ENCODE measurements at places on chromosomes 4 and X.
A peak's percentile ranks its signal among the peaks of the same experiment; 100 is the strongest.

- no peak for DNase-seq
Measured at GRCh38 chr4:111450867-111451266, 694.4 kb upstream of the FAM241A start.

GRCh38 chrX:100085846-100086245 lies 324.2 kb downstream of the PCDH19 start:
- DNase-seq: no peak

DNA sequence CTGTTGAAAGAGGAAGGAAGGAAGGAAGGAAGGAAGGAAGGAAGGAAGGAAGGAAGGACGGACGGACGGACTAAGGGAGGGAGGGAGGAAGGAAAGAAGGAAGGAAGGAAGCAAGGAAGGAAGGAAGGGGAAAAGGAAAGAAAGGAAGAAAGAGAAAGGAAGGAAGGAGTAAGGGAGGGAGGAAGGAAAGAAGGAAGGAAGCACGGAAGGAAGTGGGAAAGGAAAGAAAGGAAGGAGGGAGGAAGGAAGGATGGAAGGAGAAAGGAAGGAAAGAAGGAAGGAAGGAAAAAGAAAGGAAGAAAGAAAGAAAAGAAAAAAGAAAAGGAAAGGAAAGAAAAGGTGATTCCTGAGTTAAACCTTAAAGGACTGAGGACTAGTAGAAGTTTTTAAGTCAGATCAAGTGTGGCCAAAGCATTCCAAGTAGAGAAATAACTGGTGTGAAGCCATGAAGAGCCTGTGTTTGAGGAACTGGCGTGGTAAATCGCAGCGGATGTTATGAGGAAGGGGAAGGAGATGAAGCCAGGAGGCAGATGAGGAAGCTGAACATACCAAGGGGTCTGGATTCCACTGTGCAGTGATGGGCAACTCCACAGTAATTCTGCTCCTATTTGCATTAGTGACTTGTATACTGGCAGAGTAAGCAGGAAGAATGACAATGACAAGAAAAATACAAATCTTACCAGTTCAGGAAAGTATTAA lies 163.5 kb downstream of the MGST2 start:
- DNase-seq: peak; percentile 51

- DNase-seq: no peak
Measured at GRCh38 chr4:126592088-126592487, 1040.7 kb upstream of the INTU start.

GRCh38 chr4:181950372-181951127 lies 292.7 kb upstream of the TENM3 start:
- DNase-seq: no peak

DNA sequence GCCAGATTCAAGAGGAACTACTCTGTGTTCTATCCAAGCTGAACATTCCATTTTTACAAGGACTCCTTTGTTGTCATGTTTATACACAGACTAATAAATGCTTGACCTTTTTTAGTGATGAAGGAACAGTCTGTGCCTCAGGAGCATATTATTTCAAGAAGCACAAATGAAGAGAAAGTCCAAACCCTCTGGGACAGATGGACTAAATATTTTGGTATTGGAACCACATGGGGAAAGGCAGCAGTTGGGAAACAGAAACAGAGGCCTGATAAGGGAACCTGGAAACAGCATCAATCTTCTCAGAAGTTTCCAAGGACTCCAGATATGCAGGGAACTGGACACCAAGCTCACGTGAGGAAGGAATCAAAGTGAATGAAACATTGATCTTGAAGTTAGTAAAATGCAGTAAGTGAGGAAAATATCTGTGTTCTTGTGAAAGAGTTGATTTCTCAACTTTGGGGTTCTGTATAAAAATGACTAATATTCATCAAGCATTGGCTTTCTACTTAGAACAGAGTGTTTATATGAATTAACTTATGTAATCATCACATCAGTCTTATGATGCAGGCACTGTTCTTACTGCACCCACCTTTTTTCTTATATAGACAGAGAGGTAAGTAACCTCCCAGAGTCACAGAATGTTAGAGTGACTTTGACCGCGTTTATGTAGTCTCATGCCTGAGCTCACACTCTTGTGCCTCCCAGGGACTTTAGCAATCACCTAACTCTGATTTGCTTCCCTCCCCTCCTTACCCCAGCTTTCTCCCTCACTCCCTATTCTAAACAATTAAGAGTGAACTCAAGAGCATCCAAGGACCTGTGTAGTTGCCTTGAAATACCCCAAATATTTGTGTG lies 148.9 kb upstream of the JADE1 start:
- no peak for DNase-seq

- DNase-seq: no peak
Measured at GRCh38 chrX:112008724-112009123, 73.9 kb downstream of the TRPC5 start.

- DNase-seq: no peak
Measured at GRCh38 chr4:81580346-81580993, 108.8 kb upstream of the RASGEF1B start.

DNA sequence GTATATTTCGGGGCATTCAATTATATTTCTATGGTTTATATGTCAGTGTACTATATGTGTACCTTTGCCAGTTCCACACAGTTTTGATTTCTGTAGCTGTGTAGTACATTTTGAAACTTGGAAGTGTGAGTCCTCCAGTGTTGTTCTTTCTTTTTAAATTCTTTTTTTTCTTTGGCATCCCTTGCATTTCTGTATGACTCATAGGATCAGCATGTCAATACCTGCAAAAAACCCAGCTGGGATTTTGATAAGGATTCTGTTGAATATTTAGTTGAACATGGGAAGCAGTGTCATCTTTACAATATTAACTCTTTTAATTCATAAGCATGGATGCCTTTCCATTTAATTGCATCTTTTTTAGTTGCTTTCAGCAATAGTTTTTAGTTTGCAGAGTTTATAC lies 100.0 kb downstream of the SH3BGRL start:
- DNase-seq: no peak

DNA sequence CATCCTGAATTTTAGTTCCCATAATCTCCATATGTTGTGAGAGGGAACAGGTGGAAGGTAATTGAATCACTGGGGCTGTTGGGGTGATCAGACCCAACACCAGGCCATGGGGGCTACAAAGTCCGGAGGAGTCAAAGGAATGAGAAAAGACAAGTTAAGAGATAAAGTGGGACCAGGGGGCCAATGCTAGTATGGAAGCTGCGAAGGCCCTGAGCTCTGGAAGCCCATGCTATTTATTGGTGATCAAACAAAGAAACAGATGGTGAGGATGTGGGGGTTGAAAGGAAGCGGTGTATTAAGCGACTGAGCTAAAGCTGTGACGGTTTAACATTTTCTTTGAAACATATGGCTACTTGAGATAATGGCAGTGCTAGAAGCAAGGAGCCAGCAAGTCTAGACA lies 132.8 kb downstream of the PDGFC start:
- DNase-seq: peak; percentile 4

GRCh38 chr4:22196551-22196950 lies 248.0 kb upstream of the KCNIP4 start:
- no peak for DNase-seq

DNA sequence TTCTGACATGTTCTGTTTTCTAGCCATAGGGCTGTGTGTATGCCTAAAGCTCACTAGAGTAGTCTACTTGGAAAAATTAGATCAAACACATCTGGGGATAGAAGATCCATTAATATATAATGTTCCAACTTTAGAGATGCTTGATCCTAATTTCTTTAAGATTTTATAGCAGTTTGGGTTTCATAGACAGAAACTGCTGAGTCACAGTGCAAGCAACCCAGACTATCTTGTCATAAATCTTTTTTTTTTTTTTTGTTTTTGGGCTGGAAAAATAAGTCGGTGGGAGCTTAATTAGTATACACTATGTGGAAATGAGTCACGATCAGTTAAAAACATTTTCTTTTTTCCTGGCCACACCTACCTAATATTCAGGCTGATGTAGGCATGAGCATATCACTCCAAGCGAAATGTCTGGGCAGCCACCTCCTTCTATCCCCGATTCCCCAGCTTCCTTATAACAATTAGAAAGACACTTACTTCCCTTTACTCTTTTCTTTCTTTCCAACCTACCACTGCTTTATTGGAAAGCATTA lies 58.2 kb upstream of the CASK start:
- no peak for DNase-seq

- peak; percentile 61 for DNase-seq
Measured at GRCh38 chr4:37793562-37793961, 32.9 kb upstream of the PGM2 start.

DNA sequence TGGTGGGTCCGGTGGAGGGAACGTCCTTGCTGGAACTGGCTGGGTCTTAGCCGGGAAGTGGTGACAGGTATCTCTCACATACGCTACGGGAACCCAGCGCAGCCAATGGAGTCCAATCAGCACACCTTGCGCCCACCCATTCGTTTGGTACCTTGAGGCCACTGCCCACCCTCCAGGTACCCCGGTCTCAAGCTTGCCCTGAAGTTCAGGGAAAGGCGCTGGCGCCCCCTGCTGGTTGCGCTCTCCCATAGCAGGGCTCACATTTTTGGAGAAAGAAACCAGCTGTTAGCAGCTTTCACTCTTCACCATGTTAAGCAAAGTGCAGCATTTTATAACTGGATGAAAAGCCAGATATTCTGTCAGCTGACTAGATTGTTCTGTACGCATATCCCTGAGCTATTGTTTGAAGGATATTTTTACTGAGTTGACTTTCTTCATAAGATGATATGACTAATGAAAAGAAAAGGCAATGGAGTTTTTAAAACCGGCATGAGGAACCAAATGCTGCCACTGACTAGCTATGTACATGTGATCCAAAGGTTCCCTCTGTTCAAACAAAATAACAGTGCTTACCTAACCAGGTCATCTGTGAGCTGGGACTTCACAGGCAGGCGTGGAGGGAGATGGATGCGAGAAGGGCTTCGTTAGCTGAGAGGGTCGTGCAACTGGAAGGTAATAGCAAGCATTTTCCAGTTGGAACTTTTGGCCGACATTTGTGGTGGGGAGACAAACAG lies 43.7 kb downstream of the OTOP1 start:
- peak; percentile 39 for DNase-seq

DNA sequence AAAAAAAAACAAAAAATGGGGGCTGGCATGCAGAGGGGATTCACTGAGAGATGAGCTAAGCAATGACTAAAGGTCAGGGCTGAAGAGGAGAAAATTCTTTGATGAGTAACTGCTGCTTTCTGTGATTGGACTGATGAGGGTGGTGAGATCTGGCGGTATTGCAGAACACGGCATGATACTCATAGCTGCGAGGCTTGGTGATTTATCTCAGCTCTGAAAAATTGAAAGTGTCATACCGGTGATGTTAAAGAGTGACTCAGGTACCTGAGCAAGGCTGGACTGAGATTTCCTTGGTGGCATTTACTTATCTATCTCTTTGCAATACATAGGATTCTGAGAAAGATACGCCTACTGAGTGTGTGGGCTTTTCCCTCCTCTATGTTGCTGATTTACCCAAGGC lies 204.1 kb upstream of the DDX53 start:
- no peak for DNase-seq

DNA sequence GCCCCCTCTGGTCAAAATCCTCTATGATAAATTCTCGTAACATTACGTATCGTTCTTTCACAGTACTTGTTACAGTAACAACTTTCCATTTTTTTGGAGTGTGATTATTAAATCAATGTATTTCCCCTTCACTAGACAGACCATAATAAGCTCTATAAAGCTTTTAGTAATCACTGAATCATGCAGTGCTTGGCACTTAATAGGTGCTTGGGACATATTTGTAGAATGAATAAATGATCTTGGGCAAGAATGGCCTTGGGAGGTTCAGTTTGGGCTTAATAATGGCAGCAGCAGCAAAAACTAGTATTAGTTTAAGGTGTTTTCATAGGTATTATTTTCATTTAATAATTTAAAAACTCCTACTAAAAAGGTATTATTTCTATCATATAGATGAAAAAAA lies 33.4 kb upstream of the SFRP2 start:
- DNase-seq: no peak

DNA sequence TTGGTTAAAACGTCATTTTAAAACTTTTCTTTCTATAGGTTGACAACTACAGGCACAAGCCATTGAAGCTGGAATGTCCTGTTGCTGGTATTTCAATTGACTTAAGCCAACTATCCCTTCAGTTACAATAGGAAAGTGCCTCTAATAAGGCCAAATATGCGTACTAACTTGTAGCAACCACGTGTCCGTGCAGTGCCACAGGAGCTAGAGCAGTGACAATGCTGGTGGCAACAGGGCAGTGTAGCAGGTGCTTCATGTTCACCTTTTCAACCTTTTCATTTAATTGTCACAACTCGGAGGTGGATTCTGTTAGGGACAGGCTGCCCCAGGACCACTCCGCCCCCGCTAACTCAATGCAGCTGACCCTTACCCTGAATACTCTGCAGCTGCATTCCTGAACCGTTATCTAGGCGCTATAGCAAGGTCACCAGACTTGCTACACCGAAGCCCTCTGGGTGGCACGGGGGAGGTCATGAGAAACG lies 37.7 kb downstream of the ERVMER34-1 start:
- DNase-seq: no peak

GRCh38 chr4:7805533-7806337 lies 133.9 kb downstream of the AFAP1 start:
- no peak for DNase-seq

- no peak for DNase-seq
Measured at GRCh38 chr4:148633720-148634119, 191.5 kb upstream of the NR3C2 start.

- DNase-seq: no peak
Measured at GRCh38 chr4:4379540-4380087, 7.3 kb upstream of the NSG1 start.

DNA sequence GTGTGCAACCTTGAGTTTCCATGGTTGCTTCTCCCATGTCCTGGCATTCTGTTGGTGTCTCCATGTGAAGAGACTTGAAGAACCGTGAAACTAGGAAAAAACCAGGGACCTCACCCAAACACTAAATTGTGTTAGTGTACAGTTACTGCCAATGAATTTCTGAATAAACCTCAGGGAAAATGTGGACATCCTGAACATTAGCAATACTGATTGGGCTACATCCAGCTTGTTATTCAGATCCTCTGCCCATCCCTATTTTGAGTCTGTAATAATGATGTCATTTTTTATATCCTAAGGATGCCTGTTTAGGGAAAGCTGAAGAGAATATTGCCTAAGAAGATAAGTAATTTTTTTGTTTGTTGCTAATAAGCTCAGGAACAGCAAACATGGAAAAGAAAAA lies 262.7 kb downstream of the TMA16 start:
- no peak for DNase-seq

GRCh38 chrX:78658845-78659744 lies at the start of gene RTL3:
RTL3 (minus strand) TSS chrX:78659328; CDS start chrX:78658420, 908 bp downstream.
- peak; percentile 76 for DNase-seq

- no peak for DNase-seq
Measured at GRCh38 chr4:56857601-56858309, 36.3 kb upstream of the SPINK2 start.

DNA sequence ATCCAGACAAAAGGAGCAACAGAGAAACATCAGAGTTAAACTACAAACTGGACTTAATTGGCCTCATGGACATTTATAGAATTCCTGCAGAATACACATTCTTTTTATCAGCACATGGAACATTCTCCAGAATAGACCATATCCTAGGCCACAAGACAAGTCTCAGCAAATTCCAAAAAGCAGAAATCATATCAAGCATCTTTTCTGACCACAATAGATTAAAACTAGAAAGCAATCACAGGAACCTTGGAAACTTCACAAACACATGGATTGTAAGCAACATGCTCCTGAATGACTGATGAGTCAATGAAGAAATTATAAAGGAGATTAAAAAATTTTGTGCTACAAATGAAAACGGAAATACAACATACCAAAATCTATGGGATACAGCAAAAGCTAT lies 526.7 kb downstream of the PCDH7 start:
- no peak for DNase-seq

- no peak for DNase-seq
Measured at GRCh38 chrX:17448188-17448587, 73.2 kb downstream of the NHS start.

- DNase-seq: no peak
Measured at GRCh38 chr4:40702137-40702799, 47.5 kb upstream of the NSUN7 start.

All from suppressor macrophage treated with lipopolysaccharide for 1 hour (primary cell).